NCI-H2107 (cell line): ENCODE measurements at places on chromosomes 16 and 17.

DNA sequence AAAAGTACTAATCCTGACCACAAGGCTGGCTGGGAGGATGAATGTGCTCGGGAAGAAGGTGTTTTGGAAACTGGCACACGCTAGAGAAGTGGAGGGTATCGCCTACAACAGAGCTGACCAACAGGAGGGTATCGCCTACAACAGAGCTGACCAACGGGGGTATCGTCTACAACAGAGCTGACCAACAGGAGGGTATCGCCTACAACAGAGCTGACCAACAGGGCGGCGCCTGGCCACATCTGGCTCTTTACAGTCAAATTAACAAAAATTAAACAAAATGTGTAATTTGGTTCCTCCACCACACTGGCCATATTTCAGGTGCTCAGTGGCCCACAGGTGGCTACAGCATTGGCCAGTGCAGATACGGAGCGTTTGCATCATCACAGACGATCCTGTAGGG, 153.5 kb downstream of the CMIP start:
- no peak for DNase-seq

DNA sequence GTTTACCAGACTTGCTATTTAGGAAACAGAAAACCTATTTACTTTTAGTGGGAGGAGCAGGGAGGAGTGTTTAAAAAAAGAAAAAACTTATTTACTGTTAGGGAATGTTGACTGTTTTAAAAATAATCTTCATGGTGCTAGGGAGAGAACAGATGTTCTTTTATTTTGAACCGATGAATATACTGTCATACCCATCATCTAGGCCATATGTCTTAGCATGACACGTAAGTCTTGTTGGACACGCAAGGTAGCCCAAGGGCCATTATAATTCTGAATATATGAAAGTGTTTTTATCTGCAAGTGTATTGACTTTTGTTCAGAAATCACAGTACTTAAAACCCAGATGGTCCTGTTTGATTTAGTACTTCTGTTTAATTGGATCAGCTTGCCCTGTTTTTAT, 11.6 kb downstream of the WIPF2 start:
- no peak for DNase-seq

- no peak for DNase-seq
Measured at GRCh38 chr17:19360772-19361171, 1.8 kb downstream of the B9D1 start.

DNA sequence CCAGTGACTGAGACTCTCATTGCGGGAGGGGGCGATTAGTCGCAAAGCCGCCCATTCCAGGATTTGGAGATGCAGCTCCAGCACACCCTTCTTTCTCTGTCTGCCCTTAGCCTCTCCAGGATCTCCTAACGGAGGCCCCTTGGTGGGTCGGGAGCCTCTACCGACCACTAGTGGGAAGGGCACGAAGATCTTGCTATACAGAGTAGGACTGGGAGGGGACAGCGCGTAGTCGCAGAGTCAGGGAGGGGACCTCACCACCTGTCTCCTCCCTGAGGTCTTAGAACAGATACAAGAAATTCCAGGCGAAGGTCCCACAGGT, 588 bp upstream of the SMTNL2 start:
- no peak for DNase-seq

DNA sequence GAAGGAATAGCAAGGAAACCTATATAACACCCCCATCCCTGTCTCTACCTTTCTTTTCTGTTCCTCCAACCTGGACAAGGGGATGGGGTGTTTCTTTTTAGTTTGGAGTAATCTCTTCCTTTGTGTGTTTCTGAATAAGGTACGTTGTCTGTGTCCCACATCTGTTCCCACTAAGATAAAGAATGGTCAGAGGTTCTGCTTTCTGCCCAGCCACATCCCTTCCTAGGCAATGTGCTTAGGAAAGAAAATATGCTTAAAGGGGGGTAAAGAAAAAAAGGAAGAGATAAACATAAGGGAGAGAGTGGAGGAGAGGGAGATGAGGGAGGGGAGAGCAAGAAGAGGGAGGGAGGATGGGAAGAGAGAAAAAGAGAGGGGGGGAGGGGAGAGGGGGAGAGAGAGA, 35.1 kb downstream of the SLC6A2 start:
- no peak for DNase-seq

- DNase-seq = no peak
Measured at GRCh38 chr16:53849585-53849984, 145.6 kb downstream of the FTO start.

DNA sequence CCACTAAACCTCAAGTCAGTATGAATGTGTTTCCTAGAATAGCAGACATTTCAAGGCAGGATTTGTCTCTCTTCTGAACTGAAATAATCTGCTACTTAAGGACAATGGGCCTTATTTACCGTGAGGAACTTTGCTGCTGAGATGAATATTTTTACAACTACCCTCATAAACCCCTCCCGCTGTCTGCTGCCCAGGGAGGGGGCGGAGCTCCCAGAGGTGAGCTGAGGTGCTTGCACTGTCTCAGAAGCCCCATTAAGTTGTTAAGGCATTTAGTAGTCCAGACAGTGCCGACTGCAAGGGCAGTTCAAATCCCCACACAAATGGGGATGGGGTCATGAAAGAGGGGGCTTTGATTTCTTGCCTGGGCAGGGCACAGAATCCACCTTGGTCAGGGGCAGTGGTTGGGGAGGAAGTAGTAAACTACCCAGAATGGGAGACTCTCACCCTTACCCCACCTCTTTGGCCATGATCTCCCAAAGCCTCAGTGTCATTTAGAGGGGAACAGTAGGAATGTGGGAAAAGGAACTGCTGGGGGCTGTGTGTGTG, 19.2 kb downstream of the HNF1B start:
- no peak for DNase-seq

- DNase-seq = no peak
Measured at GRCh38 chr17:1779571-1780131, 17.8 kb downstream of the SERPINF1 start.

DNA sequence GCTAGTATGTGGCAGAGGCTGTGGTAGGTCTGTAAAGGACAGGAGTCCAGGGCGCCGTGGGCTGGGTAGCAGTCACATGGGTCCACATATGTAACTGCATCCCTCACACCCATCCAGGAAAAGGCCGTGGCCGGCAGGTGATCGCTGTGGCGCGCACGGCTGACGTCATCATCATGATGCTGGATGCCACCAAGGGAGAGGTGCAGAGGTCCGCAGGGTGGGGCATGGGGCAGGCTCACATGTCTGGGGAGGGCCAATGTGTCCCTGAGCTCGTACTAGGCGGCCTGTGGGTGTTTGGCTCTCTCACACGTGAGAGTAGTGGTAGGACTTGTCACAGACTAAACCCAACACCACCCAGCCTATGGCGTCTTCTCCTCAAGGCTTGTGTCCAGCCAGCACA, 9.0 kb upstream of the MYO15A start:
- no peak for DNase-seq

- DNase-seq = peak; percentile 65
Measured at GRCh38 chr16:28623172-28623711, 13.4 kb upstream of the SULT1A1 start.

GRCh38 chr17:81427173-81428120, 32.2 kb downstream of the BAHCC1 start:
- DNase-seq = peak; percentile 61

DNA sequence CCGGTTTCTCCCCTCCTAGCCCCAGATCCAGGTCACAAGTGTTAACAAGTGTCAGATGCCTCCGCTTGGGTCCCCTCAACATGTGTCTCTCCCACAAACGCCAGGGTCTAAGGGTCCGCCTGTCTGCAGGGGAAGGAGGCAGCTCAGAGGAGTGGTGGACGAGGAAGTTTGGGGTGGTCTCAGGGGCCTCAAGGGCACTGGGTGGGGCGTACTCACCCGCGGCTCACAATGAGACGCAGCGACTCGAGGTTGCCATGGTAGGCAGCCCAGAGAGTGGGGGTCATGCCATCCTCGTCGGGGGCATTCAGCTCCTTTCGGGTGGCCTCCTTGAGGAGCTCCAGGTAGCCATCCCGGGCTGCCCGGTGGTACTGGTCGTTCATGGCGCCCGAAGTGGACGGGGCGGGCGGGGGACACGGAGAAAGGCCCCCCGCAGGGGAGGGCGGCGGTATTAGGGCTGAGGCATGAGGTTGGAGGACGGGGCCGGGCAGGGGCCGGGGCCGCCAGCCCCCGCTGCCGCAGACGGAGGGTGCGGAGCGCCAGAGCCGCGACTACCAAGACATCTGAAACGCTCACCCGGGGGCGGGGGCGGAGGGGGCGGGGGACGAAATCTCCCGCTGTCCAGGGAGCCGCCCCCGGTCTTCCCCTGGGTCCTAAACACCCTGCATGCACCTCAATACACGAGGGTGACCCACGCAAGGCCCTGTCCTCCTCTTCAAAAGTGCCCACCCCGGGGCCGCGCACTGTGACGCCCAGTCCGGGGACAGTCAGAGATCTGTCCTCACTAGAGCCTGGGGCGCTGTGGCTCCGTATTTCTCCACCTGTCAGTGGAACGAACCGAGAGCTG, at the start of gene USH1G:
USH1G (minus strand) TSS at position 562 of the 844 bp plus-strand sequence; CDS start at position 380, 182 bp downstream.
- no peak for DNase-seq

GRCh38 chr17:8466456-8466855, 30.8 kb downstream of the NDEL1 start:
- DNase-seq = no peak
